ENCODE measurements at places on chromosomes 13 and 19.

DNA sequence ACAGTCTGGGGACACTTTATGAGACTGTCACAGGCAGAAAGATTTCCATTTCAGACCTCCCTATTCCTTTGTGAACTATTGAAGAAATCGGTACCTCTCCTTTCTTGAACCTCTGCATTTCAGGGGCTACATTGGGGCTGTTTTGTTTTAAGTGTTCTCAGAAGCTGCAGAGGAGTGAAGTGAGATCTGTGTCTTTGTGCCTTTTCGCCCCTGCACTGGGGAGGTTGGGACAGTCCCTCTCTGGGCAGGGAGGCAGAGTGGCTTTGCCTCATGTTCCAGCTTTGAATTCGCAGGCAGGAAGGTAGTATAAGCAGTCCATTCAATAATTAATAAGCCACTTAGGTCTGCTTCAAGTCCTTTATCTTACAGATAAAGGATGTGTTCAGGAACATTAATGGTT is 9.5 kb upstream of the AMER2 start:
- DNase-seq = no peak

DNA sequence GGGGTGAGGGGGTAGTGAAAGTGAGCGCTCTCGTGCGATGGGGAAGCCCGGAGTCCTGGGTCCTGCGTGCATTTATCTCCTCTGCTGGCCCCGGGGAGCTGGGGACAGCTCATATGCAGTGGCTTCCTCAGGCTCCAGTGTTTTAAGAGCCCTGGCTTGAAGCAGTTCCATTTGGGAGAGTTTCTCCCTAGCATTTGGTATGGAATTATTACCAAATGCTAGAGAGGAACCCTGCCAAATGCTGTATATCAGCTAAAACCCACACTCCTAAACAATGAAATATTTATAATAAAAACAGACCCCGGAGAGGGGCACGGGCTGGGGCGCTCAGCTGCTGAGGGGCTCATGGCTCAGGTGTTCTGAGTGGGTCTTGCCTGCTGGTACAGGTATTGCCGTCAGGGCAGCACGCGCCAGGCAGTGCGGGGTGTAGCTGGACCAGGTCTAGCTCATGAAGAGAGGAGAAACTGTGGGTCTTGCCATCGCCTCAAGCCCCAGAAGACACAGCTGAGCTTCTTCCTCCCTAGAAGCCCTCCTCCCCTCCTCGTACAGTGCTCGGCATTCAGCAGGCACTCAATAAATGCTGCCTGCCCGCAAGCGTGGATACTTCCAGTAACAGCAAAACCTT is 163.6 kb upstream of the ZNF536 start:
- DNase-seq = no peak

GRCh38 chr19:3151563-3152418 is 16.0 kb downstream of the GNA15 start:
- DNase-seq = no peak

DNA sequence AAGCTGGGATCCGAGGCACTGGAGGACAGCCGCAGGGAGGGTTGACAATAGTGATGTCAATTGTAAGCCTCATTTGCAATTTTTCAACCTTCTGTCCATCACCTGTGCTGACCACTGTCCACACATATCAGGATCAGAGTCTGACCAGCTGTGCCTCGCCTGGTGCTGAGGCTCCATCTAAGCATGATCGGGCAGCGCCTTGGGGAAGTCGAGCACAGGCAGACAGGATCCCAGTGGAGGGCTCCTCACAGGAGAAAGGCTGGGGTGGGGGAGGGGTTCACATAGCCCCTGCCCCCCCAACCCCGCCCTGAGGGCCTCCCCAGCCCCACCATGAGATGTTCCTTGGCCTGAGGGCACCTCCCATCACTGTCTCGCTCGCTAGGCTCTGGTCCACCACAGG is 60.3 kb downstream of the RAB20 start:
- DNase-seq = no peak

DNA sequence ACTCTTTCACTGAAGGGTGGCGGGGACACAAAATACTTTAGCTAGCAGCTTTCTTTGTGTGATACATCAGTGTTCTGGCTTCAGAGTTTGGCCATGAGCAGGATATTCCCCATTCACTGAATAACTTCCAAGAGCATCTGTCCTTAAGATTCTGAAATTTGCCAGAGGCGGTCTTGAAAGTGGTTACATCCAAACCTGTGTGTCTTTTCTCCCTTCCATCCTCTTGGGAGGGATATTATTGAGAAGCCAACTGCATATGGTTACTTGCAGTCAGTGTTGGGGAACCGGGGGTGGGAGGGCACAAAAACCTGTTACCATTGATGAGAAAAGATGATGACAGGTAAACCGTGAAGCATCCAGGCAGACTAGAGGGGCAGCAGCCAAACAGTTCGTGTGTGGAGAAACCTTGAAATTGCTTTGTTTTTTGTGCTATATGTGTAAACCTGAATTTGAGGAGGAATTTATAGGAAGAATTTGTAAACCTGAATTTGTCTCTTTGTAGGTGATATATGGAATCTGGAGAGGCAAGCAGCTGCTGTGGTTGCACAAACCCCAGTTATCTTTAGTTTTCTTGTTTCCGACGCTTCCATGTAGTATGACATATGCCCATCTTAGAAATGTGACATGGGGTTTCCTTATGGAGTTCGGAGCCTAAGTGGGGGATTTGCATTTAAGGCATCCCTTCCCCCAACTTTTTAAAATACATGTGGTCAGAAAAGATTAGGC is 104.8 kb downstream of the WDFY2 start:
- DNase-seq = no peak
